ENCODE measurements at places on chromosomes 12 and 14. TPM values are rescaled to one million over a fixed set of nuclear protein-coding genes. Genes with fewer than 3 reads are reported as not detected.

GRCh38 chr12:56634837-56635791, 5.0 kb upstream of the BAZ2A start:
- DNase-seq = no peak
- H3K36me3 ChIP-seq = peaks cover 27% of the 10 kb centered on the region
- H3K4me1 ChIP-seq = peaks cover 18% of the 10 kb centered on the region
- H3K27me3 ChIP-seq = no peaks in the 10 kb centered on the region
- peak overlapping the region; percentile 78 for H3K4me3 ChIP-seq

GRCh38 chr12:75587340-75588106, 76.1 kb upstream of the KRR1 start:
- no peaks in the 10 kb centered on the region for H3K4me1 ChIP-seq
- DNase-seq = no peak
- no peaks in the 10 kb centered on the region for H3K27me3 ChIP-seq
- no peak overlapping the region for H3K27ac ChIP-seq
- H3K4me3 ChIP-seq = no peak overlapping the region
- no peaks in the 10 kb centered on the region for H3K36me3 ChIP-seq

Gene TMEM116
- 2.2 TPM for total RNA-seq

DNA sequence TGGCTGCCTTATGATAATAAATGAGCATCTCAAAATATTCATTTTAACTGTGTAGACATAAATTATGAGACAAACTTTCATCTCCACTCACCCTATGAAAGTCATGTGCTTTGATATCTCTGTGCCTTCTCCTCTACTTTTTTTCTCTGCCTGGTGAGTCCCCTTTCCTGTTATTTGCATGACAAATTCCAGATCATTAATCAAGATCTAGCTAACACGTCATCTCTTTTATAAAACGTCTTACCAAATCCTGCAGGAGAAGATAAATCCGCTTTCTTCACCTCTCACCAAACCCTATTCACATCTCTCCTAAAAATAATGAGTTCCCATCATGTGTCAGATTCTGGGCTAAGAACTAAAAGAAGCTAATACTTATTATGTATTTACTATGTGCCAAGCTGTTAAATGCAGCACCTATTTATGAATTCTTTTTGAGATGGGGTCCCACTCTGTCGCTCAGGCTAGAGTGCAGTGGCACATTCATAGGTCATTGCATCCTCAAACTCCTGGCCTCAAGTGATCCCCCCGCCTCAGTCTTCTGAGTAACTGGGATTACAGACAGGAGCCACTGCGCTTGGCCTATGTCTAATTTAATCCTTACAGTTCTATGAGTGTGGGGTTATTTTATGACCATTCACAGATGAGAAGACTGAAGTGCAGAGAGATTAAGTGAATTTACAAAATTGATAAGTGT, 26.7 kb downstream of the SPX start:
- H3K4me1 ChIP-seq = no peaks in the 10 kb centered on the region
- DNase-seq = no peak
- H3K4me3 ChIP-seq = no peak overlapping the region
- H3K27ac ChIP-seq = no peak overlapping the region
- H3K27me3 ChIP-seq = no peaks in the 10 kb centered on the region

Gene LMO3
- total RNA-seq = 20.2 TPM

Gene TPH2
- total RNA-seq = not detected

- no peak overlapping the region for H3K27ac ChIP-seq
- H3K4me1 ChIP-seq = no peaks in the 10 kb centered on the region
- H3K4me3 ChIP-seq = no peak overlapping the region
- no peak for DNase-seq
- no peaks in the 10 kb centered on the region for H3K27me3 ChIP-seq
- H3K36me3 ChIP-seq = no peaks in the 10 kb centered on the region
Observed at GRCh38 chr12:24821691-24822090, 127.2 kb downstream of the BCAT1 start.

Gene MAP3K9
- total RNA-seq = 0.96 TPM

Gene SERPINA9
- not detected for total RNA-seq

DNA sequence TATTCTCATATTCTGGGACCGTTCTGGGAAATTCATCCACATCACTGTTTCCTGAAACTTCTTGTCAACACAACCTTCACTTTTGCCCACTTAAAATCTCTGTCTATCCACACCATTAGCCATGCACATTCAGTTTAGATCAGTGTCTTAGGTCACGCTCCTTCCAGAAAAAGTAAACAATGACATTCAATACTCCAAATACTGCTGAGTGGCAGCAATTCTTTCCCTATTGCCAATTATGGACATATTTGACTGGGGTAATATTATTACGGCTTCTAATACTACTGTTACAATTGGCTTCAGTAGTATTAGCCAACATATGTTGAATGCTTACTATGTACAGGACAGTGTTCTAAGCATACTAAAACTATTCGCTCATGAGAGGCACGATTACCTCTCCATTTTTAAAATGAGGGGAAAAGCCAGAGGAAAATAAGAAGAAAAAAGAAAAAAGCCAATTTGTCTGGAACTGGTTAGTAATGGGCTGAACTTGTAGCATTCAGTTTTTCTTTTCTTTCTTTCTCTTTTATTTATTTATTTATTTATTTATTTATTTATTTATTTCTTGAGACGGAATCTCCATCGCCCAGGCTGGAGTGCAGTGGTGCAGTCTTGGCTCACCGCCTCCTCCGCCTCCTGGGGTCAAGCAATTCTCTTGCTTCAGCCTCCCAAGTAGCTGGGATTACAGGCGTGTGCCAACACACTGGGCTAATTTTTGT, 23.4 kb downstream of the LTBR start:
- H3K27me3 ChIP-seq = no peaks in the 10 kb centered on the region
- no peaks in the 10 kb centered on the region for H3K4me1 ChIP-seq
- DNase-seq = no peak
- H3K27ac ChIP-seq = no peak overlapping the region

DNA sequence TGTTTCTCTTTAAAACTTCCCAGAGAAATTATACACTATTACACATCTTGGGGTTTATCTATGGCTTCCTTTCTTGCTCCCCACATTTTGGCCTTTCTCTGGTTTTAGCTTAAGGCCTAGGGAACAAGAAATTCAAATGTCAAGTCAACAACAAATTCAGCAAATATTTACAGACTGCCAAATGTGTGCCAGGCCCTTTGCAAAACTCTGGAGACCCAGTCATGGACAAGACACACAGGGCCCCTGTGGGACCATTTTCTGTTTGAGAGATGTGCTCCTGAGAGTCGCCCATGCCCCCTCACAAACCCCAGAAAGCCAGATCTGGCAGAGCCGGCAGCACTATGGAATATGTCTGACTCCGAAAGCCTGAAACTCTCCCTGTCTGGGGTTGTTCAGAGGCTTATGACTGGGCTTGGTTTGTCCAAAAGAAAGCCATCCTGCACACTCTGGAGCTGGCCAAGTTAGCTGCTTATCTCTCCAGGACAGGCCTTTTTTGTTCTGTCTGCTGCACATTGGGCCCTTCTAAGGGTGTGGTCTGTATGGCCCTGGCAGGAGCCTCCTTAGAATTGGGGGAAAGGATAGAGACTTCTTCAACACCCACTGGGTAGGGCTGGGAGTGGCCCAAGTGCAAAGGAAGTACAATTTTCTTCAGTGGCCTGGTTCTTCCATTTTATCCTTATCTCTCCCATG, 1.1 kb upstream of the KRT3 start:
- H3K27me3 ChIP-seq = no peaks in the 10 kb centered on the region
- H3K36me3 ChIP-seq = no peaks in the 10 kb centered on the region
- no peak overlapping the region for H3K4me3 ChIP-seq
- H3K4me1 ChIP-seq = no peaks in the 10 kb centered on the region
- no peak for DNase-seq

- DNase-seq = no peak
- no peaks in the 10 kb centered on the region for H3K4me1 ChIP-seq
- no peak overlapping the region for H3K4me3 ChIP-seq
Observed at GRCh38 chr12:68959891-68960464, 27.0 kb upstream of the CPM start.

- no peaks in the 10 kb centered on the region for H3K27me3 ChIP-seq
- H3K4me3 ChIP-seq = no peak overlapping the region
- no peaks in the 10 kb centered on the region for H3K36me3 ChIP-seq
- no peaks in the 10 kb centered on the region for H3K4me1 ChIP-seq
Observed at GRCh38 chr12:108582978-108583770, 14.7 kb downstream of the TMEM119 start.

DNA sequence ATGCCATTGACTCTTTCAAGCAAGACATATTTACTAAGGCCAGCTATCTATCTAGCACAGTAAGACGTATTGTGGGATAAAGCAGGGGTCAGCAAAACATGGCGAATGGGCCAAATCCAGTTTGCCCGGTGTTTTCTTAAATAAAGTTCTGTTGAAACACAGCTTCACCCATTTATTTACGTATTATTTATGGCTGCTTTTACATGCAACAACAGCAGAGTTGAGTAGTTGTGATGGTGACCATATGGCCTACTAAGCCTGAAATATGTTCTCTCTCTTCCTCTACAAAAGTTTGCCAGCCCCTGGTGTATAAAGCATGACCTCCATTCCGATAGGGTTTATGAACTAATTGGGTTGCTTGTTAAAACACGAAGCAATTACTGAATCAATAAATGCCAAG, 322.1 kb downstream of the CCDC91 start:
- no peak for DNase-seq
- H3K27ac ChIP-seq = no peak overlapping the region
- H3K36me3 ChIP-seq = no peaks in the 10 kb centered on the region

DNA sequence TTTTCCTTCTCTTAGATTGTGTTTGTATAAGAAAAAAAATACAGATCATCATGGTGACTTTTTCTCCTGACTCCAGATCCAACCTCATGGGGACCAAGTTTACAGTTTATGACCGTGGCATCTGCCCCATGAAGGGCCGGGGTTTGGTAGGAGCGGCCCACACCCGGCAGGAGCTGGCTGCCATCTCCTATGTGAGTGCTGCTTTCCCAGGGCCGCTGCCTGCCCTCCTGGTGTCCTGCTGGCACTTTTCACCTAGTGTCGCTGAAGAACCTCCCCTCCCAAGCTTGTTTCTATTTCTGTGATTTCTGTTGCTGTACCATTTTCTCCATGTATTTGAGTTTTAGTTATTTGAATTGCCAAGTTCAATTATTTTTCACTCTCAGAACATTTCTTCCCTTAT, 24.8 kb upstream of the TEAD4 start:
- H3K36me3 ChIP-seq = peaks cover 92% of the 10 kb centered on the region
- H3K27ac ChIP-seq = no peak overlapping the region
- H3K4me1 ChIP-seq = no peaks in the 10 kb centered on the region
- no peaks in the 10 kb centered on the region for H3K27me3 ChIP-seq

Gene SIX4
- 1.4 TPM for total RNA-seq

Gene RERG
- 55.7 TPM for total RNA-seq

DNA sequence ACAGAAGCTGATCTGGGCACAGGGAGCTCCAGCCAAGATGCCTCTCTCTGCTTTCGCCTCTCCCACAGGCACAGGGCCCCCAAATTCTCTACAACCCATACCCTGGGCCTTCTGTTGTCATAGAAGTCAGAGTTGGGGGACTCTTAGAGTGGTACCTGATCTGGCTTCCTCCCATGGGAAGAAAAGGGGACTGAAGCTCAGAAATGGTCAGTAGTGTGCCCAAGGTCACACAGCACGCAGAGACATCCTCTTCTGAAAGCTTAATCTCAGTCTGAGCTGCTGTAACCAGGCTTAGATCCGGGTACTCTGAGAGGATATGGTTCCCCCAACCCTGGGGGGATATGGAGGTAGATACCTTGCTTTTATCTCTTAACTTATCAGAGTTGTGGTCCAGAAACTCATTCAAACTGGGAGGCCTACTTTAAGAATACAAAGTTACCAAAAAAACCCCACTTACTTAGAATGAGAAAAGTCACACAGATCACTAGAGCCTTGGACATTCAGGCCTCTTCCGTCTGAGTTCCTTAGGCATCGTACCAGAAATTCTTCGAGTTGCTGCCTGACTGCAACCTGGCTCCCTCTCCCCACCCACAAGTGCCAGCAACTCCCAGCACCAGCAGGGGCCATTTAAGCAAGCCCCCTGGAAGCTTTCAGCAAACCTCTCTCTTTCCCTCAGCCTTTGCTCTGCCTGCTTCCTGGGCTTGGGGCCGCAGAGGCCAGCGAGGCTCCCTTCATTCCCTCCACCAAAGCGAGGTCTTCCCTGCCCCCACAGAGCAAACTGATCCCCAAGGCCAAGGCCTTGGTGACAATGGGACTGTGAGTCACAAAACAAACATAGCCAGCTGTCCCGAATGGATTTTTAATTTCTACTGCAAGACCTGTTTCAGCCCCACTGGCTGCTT, 13.9 kb downstream of the KRT7 start:
- peak overlapping the region; percentile 89 for H3K27ac ChIP-seq
- DNase-seq = no peak
- peaks cover 20% of the 10 kb centered on the region for H3K4me1 ChIP-seq
- H3K36me3 ChIP-seq = no peaks in the 10 kb centered on the region

DNA sequence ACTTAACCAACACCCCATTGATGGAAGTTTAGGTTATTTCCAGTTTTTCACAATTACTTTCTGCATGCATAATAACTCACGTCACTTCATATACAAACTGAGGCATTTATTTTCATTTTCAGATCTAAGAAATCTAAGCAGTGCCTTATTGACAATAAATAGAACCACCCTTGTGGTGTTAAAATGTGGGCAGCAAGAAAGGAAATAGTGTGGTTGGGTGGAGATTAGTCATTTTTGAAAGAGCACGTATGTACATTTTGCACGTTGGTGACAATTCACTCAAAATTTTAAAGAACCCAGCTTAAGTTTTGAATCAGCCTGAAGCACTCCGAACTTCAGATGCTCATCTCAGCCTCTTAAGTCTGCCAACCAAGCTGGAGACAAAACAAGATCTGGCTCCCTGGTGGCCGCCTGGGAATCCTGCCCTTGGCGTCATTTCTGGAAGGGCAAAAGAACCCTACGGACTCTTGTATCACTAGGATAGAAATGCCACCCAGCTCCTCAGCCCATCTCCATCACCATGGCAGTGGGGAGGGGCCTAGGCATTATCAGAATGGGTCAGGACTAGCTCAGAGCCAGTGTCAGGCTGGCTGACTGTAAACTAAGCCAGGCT, 89.5 kb upstream of the BCL2L14 start:
- no peaks in the 10 kb centered on the region for H3K4me1 ChIP-seq
- no peak overlapping the region for H3K27ac ChIP-seq
- no peaks in the 10 kb centered on the region for H3K36me3 ChIP-seq
- no peak for DNase-seq
- no peaks in the 10 kb centered on the region for H3K27me3 ChIP-seq

GRCh38 chr12:56488041-56488955, at the start of gene GLS2:
TSS of gene GLS2 (minus strand) at chr12:56488161. CDS start at chr12:56488118, 43 bp downstream.
- H3K27ac ChIP-seq = no peak within 1 kb of the TSS
- H3K36me3 ChIP-seq = no peaks in the 10 kb centered on the region
- peaks cover 3% of the 10 kb centered on the region for H3K4me1 ChIP-seq
- no peaks in the 10 kb centered on the region for H3K27me3 ChIP-seq
- H3K4me3 ChIP-seq = peak within 1 kb of the TSS; percentile 54

GRCh38 chr12:8680533-8680932, 17.3 kb upstream of the RIMKLB start:
- H3K27me3 ChIP-seq = no peaks in the 10 kb centered on the region
- no peak for DNase-seq
- peaks cover 6% of the 10 kb centered on the region for H3K4me1 ChIP-seq
- no peak overlapping the region for H3K27ac ChIP-seq
- H3K4me3 ChIP-seq = no peak overlapping the region
- H3K36me3 ChIP-seq = no peaks in the 10 kb centered on the region

All from ascending aorta (tissue), 2 donors.